ENCODE measurements at places on chromosomes 3 and 15.

DNA sequence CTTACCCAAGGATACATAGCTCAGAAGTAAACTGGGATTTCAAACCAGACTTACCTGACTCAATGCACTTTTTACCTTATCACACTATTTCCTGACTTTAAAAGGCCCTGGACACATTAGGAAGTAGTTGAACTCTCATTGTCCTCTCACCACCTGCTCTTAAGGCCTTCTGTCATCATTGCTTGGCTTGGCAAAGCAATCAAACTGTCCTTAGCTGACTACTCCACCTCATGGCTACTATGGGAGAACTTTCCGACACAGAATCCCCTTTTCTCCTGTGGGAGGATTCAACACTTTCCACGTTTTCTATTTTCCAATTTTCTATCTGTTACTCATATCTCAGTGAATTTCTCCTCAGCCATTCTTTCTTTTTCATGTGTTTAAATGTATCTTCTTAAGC lies 55.4 kb downstream of the ZNF148 start:
- DNase-seq = no peak

GRCh38 chr15:74375303-74375693 lies 7.9 kb upstream of the CYP11A1 start:
- no peak for DNase-seq

- DNase-seq = no peak
Observed at GRCh38 chr15:71997691-71998090, 120.3 kb downstream of the MYO9A start.

DNA sequence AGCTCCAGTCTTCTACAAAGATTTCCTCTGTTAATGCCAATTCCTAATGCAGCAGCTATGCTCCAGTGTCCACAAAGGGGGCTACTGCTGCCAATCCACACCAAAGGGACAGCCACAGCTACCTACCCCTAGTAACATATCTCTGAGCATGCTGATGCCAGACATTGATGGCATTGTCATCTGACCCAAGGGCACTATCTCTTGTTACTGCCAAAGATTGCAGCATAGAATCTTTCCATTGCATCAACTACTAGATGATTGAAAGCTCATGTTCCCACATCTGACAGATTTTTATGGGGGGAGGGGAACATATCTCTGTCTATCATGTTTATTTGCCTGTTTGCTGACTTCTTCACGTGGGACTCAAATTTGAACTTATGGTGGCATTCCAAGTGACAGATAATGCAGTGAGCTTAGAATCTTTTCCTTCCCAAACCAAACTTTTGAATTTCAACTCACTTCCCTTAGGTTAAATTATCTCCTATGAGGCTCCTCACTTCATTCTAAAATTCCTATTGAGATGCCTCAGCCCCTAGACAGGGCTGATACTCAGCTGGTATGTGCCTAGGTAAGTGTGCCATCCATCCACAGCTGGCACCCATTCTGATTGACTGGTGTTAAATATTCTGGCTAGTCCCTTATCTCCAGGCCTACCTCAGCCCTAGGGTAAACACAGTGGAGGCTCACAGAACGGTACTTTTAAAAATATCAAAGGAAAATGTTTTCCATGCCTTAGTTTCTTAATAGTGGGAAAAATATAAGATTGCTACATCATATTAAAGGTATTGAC lies 100.3 kb downstream of the STRIT1 start:
- no peak for DNase-seq

- no peak for DNase-seq
Observed at GRCh38 chr3:48894516-48894915, 4.2 kb downstream of the SLC25A20 start.

GRCh38 chr3:74001436-74001835 lies 376.7 kb upstream of the PDZRN3 start:
- DNase-seq = no peak

GRCh38 chr3:125072301-125072700 lies 16.5 kb upstream of the HEG1 start:
- DNase-seq = no peak

DNA sequence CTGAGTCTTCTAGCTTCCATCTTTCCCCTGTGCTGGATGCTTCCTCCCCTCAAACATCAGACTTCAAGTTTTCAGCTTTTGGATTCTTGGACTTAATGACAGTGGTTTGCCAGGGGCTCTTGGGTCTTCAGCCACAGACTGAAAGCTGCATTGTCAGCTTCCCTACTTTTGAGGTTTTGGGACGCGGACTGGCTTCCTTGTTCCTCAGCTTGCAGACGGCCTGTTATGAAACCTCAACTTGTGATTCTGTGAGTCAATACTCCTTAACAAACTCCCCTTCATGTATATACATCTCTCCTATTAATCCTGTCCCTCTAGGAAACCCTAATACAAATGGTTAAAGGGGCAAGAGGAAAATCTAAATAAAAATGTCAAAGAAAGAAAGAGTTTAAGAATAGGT lies 100.1 kb downstream of the ABI3BP start:
- DNase-seq = no peak

DNA sequence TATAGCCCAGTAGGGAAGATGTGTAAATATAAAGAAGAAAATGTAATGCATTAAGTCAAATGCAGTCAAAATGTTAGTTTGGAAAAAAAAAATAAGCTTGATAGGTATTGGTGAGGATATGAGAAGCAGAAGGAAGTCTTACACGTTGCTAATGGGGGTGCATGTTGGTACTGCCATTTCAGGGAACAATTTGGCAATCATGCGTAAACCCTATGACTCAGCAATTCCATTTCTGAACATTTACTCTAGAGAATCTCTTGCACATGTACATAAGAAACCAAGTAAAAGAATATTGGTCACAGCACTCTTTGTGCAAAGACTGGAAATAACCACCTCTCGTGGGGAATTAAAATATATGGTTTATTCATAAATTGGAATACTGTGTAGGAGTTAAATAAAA lies 35.5 kb upstream of the TIMP4 start:
- no peak for DNase-seq

- no peak for DNase-seq
Observed at GRCh38 chr3:141052201-141053069, 1.3 kb downstream of the SPSB4 start.

DNA sequence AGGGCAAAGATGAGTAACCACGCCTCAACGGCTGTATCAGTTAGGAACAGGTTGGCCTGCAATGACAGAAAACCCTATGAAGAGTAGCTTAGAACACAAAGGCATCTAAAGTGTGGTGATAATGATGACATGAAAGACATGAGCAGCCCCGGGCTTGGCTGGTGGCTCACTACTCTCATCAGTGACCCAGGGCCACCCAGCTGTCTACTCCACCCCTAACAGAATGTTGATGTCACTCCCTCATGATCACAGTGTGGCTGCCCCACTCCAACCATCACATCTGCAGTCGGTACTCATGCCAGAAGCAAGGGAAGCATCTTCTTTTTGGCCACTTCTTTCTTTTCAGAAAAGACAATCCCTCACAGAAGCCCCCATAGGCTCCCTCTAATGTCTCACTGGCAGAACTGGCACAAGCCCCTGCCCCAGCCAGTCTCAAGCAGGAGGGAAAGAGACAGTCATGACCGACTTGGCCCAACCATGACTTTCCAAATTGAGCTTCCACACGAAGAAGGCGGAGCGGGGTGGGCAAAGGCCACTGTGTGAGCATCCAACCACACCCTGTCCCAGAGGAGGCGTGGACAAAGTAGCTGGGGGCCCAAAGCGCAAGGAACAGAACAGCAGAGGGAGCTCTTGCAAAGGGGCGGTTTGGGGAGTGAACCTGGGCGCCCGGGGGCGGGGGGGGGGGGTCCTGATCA lies 72.0 kb upstream of the IQSEC1 start:
- no peak for DNase-seq

- DNase-seq = no peak
Observed at GRCh38 chr3:160134964-160135363, 90.3 kb upstream of the C3orf80 start.

DNA sequence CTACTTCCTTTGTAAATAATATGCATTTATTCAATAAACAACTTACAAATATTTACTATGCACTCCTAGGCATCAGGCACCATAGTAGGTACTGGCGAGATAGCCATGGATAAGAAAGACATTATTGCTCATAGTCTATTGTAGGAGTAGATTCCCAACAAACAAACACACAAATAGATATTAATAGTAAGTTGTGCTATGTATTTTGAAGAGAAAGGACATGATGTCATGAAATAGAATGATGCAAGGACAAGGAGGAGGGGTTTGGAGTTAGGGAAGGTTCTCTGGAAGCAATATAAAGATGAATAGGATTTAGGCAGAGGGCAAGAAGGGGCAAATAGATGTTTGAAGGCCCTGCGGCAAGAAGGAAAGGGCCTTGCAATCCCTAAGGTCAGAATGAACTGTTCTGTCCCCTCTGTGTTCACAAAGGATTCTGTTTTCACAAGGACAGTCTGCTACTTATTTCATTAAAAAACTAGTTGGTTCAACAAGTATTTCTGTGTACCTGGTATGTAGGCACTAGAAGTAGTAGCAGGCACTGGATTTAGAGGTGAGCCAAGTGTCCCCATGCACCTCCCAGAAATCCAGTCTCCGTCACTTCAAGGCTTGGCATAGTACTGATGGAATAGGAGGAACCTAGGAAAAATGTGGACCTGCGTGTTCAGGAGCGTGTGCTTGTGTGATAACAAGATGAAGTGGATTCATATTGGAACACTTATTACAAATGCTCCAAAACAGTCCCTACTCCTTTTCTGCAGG lies 231.8 kb upstream of the TPRG1 start:
- no peak for DNase-seq

DNA sequence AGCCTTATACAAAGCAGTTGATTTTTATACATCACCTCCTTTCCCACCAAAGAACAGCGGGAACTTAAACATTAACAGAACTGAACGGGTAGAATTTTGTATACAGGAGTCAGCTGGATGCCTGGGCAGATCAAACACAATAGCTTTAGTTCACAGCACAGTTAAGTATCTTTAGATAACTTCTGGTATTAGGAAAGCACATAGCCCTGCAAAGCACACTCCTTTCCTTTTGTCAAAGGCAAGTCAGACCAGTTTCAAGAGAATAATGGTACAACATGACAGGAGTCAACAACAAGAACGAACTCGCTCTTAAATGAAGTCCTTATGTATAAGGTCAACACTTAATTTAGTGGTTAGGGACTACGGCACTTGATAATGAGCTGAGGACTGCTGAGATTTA lies 26.3 kb downstream of the ABCC5 start:
- no peak for DNase-seq

DNA sequence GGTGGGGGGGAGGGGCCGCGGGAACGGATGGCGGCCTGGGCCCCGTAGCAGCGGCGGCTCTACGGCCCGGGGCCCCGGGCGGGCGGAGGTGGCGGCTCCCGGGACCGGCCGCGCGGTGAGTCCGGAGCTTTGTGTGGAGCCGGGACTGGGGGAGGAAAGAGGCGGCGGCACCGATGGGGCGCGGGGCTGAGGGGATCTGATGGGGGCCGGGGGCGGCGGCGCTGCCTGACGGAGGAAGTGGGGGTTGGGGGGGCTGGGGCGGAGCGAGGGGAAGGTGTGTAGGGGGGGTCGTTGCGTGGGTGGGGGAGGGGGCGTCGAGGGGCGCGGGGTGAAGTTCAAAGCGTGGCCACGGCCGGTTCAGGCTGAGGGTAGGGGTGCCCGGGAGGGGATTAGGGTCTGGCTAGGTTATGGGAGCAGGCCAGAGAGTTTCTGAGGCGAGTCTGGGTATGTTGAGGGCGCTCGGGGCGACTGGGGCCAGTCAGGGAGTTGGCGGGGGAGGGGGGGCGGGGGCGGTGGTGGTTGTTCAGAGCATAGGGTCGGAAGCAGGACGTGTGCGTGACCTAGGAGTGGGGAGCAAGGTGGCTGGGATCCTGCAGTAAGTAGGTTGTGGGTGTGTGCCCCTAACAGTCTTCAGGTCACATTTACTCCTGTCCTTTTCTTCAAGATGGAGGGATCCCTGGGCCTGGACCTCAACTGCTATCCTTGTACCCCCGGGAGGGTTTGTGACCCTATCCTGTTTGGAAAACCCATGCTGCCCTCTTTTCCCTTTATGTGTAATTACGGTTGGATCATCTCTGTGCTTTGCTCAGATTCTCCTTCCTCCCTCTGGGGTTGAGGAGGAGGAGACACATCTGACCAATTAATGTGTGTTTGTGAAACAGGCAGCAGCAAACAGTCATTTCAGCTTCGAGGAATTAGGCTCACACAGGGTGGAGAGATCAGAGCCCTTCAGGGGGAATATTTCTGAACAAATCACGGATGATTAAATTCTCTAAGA lies 644 bp downstream of the ZNF609 start:
- peak; percentile 44 for DNase-seq

DNA sequence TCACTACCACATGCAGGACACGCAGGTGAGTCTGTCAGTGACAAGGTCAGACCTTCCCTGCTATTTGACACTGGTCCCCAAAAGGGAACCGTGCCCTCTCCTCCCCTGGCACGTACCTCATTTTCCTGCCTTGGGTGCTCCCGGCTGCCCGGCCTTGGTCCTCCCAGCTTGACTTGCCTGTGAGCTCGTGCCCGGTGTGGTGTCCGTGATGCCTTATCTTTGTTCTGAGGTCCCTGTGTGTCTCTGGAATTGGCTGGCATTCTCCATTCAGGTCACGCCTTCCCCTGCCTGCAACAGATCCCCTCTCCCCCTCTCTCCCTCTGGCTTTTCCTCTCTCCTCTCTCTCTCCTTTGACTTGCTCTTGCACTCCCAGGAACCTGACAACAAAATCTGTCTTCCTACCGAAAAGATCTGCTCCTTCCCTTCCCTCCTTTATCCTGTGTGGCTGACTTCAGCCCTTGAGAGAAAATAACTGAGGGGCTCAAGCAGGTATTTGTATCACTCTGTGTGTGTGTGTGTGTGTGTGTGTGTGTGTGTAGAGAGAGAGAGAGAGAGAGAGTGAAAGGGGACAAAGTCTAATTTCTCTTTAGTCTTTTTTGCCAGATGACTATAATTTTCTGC lies at the start of gene MASP1:
Gene MASP1 (minus strand): TSS at position 226 of the 621 bp plus-strand sequence. CDS start 105 bp downstream, at position 121.
- no peak for DNase-seq

DNA sequence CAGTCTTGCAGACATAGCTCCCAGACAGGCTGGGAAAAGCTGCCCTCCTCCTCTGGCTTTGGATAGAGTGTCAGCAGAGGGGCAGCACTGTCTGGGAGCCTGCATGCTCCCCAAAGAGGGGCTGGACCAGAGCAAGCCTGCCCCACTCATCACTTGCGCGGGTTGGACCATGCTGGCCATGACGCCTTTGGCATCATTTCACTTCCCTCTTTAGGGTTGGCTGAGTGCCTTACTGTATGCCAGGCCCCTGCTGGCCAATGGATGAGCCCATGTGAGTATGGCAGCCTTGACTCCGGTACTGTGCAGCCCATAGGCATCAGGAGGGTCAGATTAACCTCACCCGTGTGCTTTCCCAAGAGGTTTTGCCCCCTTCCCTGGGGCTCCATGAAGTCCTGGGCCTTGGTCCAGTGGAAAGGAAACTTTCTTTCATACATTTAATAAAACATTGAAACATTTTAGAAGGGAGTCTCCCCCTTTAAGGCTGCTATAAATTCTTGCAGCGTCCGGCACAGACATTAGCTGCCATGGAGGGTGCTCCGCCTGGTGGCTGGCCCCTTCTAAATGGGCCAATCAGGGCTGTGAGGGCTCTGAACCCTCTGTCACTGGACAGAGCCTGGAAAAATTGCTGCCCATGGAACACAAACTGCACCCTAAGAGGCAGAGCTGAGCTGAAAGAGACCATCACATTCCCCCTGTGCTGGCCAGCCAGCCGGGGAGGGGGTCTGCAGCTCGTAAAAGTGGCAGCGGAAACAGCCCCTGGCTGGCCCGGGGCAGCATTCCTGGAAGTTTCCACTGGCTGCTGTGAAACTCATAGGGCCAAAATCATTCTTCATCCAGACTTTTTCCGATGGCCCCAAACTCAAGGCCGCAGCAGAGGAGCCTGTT lies 20.8 kb upstream of the DUSP7 start:
- no peak for DNase-seq

All from substantia nigra (tissue), 51 donors.